Fibroblast of lung (primary cell): ENCODE measurements at places on chromosomes 16 and 17. TPM values are rescaled to one million over a fixed set of nuclear protein-coding genes. Genes with fewer than 3 reads are reported as not detected.

Gene GALR2
- not detected in 2 replicates for total RNA-seq

Gene TMED6
- total RNA-seq, result not detected in 2 replicates

Gene ADAMTS18
- not detected in 2 replicates for total RNA-seq

Gene SLC4A1
- total RNA-seq, result not detected in 2 replicates

Gene CRHR1
- total RNA-seq, result not detected in 2 replicates
